T-cell (primary cell): ENCODE measurements at places on chromosomes 5 and 9. TPM values are rescaled to one million over a fixed set of nuclear protein-coding genes. Genes with fewer than 3 reads are reported as not detected.

GRCh38 chr5:143435210-143435657 lies 31.7 kb upstream of the NR3C1 start:
- no peaks in the 10 kb centered on the region for H3K27me3 ChIP-seq
- DNase-seq = peak; percentile 38
- H3K4me3 ChIP-seq = peak overlapping the region; percentile 58

DNA sequence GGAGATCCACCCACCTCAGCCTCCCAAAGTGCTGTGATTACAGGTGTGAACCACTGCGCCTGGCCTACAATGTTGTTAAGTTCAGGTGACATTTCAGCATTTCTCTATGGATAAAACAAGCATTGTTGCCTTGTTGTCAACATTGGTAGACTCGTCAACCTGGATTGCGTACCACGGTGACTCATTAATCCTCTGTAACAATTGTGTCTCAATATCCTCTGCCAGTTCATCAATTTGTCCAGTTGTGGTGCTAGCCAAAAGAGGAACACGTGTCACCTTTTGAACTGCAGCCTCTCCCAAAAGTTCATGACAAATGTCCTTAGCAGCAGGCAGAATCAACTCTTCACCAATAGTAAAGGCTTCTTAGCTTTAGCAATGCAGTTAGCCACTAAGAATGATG lies 46.3 kb upstream of the LARP1 start:
- no peak overlapping the region for H3K4me3 ChIP-seq
- H3K36me3 ChIP-seq = no peaks in the 10 kb centered on the region
- no peaks in the 10 kb centered on the region for H3K4me1 ChIP-seq

DNA sequence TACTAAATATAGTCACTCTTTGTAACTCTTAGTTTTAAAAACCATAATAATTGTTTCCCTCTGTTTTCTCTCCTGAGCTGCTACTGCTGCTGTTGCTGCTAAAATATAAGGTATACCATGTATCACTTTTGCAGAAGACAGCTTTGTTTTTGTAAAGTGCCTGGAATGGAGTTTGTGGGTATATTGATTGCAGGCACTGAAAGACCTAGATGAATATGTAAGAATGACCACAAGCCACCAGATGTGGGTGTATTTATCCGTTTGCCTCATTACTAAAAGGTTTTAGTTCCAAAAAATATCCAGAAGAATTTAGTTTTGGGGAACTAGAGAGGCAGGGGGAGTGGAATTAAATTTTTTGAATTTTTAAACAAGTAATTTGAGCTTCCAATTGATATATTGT lies 151.1 kb upstream of the CDKN2B start:
- no peak for DNase-seq
- H3K4me1 ChIP-seq = no peaks in the 10 kb centered on the region
- peaks cover 4% of the 10 kb centered on the region for H3K27me3 ChIP-seq
- H3K4me3 ChIP-seq = no peak overlapping the region
- no peak overlapping the region for H3K27ac ChIP-seq
- H3K36me3 ChIP-seq = no peaks in the 10 kb centered on the region

- H3K27ac ChIP-seq = no peak overlapping the region
- peaks cover 12% of the 10 kb centered on the region for H3K4me1 ChIP-seq
- no peak overlapping the region for H3K4me3 ChIP-seq
- no peaks in the 10 kb centered on the region for H3K36me3 ChIP-seq
- no peaks in the 10 kb centered on the region for H3K27me3 ChIP-seq
These were observed 5.9 kb upstream of the GADD45G start for GRCh38 chr9:89598926-89599325.

- H3K4me1 ChIP-seq = no peaks in the 10 kb centered on the region
- H3K27me3 ChIP-seq = no peaks in the 10 kb centered on the region
- no peak overlapping the region for H3K27ac ChIP-seq
- H3K4me3 ChIP-seq = no peak overlapping the region
These were observed 104.6 kb downstream of the INSYN2B start for GRCh38 chr5:169875731-169876130.

DNA sequence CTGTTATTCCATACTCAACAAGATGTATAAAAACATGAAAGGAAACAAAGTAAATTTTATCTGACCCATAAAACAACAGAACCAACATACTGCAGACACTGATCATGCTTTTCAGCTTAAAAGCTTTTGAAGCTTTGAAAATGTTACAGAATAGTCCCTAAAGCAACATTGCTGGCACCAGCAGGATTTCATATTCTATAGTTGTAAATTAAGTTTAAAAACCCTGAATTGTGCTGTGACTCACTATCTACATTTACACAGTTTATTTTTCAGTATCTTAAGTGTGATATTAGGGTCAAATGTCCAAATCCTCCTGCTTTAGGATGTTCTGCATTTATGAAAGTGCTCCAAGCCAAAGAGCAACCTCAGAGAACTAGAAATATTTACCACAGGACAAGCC lies 59.9 kb downstream of the ZFR start:
- no peak overlapping the region for H3K4me3 ChIP-seq
- H3K36me3 ChIP-seq = peaks cover 61% of the 10 kb centered on the region
- no peaks in the 10 kb centered on the region for H3K27me3 ChIP-seq
- DNase-seq = no peak

FOXD4L4 gene
- total RNA-seq = 0.59 TPM

C1QTNF2 gene
- not detected for total RNA-seq

OR13J1 gene
- not detected for total RNA-seq

EIF4E1B gene
- total RNA-seq = not detected
